ENCODE measurements at places on chromosomes 7 and 10.

- no peak for DNase-seq
Measured at GRCh38 chr10:15491856-15492642, 121.0 kb upstream of the FAM171A1 start.

- DNase-seq, result no peak
Measured at GRCh38 chr7:128419257-128419656, 9.5 kb upstream of the IMPDH1 start.

DNA sequence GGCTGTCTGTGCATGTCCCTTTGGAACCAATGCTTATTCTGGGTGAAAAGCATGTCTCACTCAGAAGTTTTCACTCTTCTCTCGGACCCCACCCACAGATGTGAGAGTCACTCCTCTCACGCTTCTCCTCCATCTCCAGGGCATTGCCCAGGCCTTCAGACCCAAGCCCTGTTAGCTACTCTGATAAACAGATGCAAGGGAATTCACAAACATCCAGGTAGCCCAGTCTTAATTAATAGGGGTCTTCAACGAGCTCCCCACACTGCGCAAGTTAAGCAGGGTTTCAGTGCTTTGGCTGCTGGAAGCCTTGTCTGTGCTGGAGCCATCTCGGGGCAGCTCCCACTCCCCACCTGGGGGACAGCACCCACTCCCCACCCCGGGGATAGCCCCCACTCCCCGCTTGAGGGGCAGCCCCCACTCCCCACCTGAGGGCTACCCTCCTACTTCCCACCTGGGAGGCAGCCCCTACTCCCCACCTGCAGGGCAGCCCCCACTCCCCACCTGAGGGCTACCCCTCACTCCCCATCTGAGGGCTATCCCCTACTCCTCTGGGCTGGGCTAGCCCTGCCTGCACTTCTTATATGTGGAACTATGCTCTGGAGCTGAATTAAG is 8.7 kb downstream of the PKD1L1 start:
- no peak for DNase-seq

DNA sequence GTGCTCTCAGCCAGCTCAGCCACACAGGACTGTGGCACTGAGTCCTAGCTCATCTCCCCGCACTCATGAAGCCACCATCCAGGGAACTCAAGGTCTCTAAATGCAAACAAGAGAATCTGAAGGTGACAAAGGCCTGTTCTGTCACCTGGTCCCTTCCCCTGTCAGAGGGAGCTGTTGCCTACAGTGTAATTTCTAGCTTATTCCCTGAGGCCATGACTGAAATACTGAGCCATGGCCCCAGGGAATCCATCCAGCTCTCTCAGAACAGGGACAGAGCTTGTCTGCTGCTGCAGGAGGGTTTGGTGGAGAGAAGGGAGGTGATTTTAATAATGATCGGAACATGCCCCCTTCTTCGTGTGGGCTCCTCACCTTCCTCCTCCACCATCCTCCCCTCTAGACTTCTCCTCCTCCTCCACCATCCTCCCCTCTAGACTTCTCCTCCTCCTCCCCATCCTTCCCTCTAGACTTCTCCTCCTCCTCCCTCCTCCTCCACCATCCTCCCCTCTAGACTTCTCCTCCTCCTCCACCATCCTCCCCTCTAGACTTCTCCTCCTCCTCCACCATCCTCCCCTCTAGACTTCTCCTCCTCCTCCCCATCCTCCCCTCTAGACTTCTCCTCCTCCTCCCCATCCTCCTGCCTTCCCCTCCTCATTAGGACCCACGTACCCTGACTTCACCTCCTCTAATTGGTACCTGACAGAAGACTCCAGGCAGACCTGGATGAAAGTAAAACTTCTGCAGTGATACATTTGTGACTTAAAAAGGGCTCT is 338.0 kb upstream of the MKI67 start:
- peak; percentile 7 for DNase-seq

DNA sequence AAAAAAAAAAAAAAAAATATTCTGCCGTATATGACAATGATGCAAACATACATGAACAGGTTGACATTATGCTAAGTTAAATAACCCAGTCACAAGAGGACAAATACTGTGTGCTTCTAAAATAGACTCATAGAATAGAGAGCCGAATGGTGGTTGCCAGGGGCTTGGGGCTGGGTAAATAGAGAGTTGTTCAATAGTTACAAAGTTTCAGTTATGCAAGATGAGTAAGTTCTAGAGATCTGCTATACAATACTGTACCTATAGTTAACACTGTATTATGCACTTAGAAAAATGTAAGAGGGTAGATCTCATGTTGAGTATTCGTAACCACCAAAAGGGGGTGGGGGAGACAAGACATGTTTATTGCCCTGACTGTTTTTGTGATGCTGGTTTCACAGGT is 77.1 kb upstream of the GNAI1 start:
- DNase-seq, result no peak

DNA sequence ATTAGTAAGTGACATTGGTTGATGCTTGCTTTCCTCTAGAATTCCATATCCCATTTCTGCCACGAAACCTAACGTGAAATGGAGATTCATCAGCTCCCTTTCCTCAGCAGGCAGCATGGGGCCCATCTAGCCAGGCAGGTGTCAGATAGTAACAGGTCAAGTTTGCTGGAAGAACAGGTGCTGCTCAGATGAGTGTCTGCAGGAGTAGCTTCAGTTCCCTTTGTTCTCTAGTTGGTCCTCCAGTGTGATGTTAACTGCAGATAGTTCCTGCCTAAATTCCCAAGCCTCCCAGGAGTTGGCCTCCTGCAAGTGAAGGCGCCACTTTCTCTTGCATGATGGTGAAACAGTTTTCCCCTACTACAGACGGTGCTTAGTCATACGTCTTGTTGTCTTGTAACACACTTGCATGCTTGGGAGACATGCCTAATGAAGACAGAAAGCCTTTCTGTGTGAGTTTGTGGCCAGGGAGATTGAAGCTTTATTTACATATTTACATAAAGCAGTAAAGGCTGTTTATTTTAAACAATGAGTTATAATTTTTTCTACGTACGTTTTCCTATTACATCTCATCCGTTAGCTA is 175.4 kb downstream of the CHN2 start:
- DNase-seq, result no peak

GRCh38 chr7:106552645-106553445 is 108.1 kb downstream of the CCDC71L start:
- no peak for DNase-seq

DNA sequence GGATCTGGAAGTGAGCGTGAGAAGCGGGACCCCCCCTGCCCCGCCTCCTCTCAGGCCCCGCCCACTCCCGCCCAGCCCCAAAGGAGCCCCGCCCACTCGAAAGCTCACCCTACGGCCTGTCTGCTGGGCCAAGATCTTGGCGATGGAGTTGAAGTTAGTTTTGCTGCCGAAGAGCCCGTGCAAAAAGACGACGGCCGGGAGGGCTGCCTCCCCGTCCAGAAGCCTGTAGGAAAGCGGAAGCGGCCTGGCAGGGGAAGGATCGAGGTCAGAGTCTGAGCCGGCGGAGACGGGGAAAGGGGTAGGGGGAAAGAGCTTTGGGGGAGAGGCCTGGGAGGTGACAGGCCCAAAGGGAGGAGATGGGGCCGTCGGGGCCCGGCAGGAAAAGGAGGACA is 386 bp downstream of the ABHD11 start:
- DNase-seq, result peak; percentile 65

GRCh38 chr10:119872860-119873681 is 428 bp upstream of the MCMBP start:
- peak; percentile 88 for DNase-seq

DNA sequence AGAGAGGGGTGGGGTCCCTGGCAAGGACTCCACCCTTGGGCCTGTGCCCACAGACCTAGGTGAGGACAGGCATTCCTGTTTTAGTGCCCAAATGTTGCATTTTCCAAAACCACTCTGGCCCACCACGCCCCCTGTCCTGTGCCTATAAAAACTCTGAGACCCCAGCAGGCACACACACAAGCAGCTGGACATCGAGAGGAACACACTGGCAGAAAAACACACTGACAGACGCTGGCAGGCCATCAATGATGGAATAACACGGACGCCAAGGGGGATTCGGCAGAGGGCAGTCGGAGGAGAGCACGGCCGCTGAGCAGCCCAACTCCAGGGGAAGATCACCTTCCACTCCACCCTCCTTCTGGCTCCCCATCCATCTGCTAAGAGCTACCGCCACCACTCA is 386.9 kb upstream of the AUTS2 start:
- DNase-seq, result no peak

DNA sequence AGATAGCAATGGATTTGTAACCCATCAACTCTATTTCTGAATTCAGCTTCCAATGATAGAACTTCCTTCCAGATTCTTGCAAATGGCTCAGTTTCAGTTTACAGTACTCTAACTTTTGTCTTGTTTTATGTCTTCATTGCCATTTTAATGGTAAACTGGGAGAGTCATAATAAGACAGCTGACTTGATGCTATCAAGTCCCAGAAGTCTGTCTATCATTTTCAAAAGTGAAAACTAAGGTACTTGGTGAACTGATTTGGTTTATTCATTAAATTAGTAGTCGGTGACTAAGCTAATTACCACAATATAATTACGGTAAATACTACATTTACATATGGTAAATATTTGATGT is 25.0 kb downstream of the RTKN2 start:
- DNase-seq, result no peak

- no peak for DNase-seq
Measured at GRCh38 chr7:99125505-99125865, 18.4 kb downstream of the SMURF1 start.

DNA sequence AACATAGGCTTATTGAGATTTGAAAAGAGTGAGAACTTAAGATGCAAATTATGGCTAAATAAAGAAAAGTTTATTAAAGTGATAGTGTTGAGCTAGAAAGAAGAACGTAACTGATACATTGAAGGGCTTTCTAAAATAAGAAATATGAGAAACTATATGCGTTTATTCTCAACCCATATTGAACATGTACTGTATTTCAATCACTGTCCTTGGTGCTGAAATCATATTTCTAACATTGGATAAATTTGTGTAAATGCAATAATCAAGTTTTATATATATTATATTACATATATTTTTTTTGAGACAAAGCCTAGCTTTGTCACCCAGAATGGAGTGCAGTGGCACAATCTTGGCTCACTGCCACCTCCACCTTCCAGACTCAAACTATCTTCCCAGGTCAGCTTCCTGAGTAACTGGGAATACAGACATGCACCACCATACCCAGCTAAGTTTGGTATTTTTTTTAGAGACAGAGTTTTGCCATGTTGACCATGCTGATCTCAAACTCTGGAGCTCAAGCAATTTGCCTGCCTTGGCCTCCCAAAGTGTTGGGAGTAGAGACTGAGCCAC is 1065.8 kb downstream of the REEP3 start:
- no peak for DNase-seq

DNA sequence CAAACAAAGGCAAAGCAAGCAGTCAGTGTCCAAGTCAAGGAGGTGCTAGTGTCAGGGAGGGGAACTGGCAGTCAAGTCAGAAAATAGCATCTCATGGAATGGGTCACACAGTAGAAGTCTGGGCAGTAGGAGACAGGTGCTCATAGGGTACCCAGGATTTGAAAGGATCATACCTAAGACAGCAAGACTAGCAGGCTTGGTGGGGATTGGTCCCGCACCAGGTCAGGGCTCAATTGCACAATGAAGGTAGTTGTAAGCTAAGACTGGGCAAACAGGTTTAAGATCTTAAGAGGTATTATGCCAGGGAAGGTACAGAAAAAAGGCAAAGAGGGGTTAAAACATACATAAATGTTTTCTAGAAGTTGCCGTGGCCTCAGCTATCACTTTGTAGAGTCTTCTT is 181.4 kb upstream of the ETV1 start:
- DNase-seq, result no peak

GRCh38 chr10:12348294-12348869 is 965 bp upstream of the CAMK1D start:
- no peak for DNase-seq

GRCh38 chr7:33339074-33339790 is 209.9 kb downstream of the BBS9 start:
- DNase-seq, result no peak

DNA sequence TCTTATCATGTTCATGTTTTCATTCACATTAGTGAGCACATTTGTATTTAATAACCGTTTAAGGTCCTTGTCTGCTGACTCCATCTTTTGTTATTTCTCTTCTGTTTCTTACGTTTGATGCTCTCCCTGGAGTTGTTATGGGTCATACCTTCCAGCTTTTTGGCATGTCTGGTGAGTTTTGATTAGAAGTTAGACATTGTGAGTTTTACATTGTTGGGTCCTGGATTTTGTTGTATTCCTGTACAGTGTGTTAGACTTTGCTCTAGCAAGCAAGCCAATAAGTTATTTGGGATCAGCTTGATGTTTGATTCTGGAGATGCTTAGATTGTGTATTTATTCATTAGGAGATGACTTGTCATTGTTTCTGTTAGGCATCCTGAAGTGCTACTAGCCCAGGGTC is 16.9 kb downstream of the OLAH start:
- no peak for DNase-seq

DNA sequence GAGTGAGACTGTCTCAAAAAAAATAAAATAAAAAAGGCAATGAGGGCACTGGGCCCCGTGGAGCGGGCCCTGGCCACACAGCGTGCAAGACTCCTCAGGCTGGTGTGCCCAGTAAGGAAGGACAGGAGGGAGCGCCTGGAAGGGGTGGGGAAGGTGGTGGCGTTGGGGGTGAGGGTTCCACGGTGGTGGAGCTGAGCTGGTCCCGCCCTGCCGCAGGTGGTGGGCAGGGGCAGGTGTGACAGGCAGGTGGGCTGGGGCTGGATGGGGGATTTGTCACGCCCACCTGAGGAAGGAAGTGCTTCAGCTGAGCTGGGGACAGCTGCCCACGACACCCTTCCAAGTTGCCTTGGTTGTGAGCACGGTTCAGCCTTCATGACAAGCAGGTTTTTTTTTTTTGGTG is 760 bp upstream of the PRAP1 start:
- no peak for DNase-seq

DNA sequence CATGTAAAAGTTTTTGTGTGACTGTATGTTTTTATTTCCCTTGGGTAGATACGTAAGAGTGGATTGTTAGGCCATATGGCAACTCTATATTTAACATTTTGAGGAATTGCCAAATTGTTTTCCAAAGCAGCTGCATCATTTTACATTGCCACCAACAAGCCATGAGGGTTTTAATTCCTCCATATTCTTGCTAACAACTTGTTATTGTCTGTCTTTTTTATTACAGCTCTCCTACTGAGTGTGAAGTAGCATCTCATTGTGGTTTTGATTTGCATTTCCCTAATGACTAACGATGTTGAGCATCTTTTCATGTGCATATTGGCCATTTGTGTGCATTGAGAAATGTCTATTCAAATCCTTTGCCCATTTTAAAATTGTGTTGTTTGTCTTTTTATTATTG is 94.9 kb downstream of the CARD11 start:
- DNase-seq, result no peak

GRCh38 chr7:133948588-133948987 is 178.6 kb upstream of the LRGUK start:
- no peak for DNase-seq

GRCh38 chr10:8056871-8057331 is 2.4 kb downstream of the GATA3 start:
- peak; percentile 46 for DNase-seq

Data from hematopoietic multipotent progenitor cell (in vitro differentiated cells).